ENCODE measurements at places on chromosomes 2 and 18. TPM values are rescaled to one million over a fixed set of nuclear protein-coding genes. Genes with fewer than 3 reads are reported as not detected.

DNA sequence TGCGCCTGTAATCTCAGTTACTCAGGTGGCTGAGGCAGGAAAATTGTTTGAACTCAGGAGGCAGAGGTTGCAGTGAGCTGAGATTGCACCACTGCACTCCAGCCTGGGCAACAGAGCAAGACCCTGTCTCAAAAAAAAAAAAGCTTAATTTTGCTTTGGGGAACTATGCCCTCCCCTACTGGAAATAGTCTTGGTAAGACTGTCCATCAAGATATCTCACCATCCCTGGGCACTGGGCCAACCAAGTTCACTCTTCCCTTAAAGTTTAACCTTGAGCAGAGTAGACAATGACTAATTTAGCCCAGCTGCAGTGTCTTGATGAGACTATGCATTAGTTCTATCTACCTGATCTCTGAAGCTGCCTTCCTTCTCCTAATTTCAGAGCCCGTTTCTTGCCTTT lies 44.7 kb downstream of the ASXL2 start:
- DNase-seq = no peak

The HSBP1L1 gene
- total RNA-seq = 30.7 TPM

- DNase-seq = no peak
Measured at GRCh38 chr2:150041722-150042425, 445.6 kb downstream of the RND3 start.

GRCh38 chr18:42310956-42311355 lies 355.9 kb downstream of the PIK3C3 start:
- no peak for DNase-seq

The TMEM87B gene
- 28.7 TPM for total RNA-seq

The EGR4 gene
- total RNA-seq = not detected

The SPDYA gene
- 4.5 TPM for total RNA-seq

GRCh38 chr2:65885266-65885665 lies 452.9 kb upstream of the SPRED2 start:
- no peak for DNase-seq

The SUCLG1 gene
- total RNA-seq = 46.6 TPM

DNA sequence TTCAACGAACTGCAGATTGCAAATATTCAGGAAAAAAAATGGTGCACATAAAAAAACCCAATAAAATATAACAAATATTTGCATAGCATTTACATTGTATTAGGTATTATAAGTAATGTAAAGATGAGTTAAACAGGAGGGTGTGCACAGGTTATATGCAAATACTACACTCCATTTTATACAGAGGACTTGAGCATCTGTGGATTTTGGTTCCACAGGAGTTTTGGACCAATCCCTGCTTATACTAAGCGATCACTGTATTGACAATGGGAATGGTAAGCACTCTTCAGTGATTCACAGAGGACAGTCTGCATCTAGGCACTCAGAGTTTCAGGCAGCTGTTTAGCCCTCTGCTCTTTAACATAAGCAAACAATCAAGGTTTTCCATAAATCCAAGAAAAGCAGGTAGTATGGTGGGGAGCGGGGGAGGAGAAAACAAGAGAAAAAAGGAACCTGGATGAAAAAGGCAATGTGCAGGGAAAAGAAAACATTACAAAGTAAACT lies 206.0 kb upstream of the PARD3B start:
- no peak for DNase-seq

GRCh38 chr18:57660961-57661360 lies 39.3 kb upstream of the NARS1 start:
- DNase-seq = no peak

The ASIC4 gene
- 0.22 TPM for total RNA-seq

The SERPINB13 gene
- not detected for total RNA-seq

DNA sequence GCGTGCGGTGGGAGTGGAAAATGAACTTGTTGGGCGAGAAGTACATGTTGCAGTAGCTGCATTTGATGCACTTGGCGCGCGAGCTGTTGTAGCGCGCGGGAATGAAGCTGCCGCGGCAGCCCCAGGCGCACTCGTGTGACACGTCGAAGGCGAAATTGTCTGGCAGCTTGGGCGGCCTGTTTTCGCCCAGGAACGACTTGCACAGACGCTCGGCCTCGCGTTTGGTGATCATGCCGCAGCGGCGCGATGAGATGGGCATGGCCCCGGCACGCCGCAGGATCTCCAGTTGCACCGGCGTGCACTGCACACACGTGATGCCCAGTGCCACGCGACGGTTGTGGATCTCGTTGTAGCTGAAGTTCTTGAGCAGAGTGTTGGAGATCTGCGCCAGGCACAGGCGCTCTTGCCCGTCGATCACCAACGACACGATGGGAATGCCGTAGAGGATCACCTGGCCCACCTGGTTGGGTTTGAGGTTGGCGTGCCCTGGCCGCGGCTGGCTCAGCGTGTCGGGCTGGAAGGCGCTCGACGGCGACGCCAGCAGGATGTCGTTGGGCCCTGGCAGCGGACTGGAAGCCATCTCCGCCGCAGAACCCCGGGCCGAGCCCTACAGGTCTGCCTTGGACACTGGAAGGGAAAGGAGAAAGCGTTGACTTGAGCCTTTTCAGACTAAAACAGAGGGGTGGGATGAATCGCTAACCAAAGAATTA lies 2.7 kb downstream of the SKOR2 start:
- no peak for DNase-seq

DNA sequence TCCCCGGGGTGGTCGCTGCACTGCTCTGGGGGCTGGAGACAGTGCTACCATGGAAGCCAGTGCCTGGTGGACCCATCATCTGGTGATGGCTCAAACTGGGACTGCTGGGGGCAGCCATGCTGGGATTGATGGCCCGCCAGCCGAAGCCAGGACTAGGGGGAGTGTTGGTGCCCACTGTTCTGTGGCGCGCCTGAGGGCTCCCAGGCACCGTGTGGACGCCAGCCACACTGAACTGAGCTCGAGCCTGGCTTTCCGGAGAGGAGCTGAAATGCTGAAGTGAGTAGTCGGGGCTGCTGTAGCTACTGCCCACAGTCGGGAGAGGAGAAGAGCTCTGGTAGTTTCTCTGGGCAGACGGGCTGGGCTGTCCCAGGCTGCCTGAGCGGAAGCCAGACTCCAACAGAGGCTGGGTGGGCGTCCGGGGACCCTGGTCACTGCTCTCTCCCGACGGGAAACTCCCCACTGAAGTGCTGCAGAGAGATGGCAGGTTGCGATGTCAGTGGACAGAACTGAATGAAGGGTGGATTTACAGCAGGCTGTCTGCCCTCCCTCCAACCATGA lies 184.4 kb downstream of the TNS1 start:
- DNase-seq = no peak

DNA sequence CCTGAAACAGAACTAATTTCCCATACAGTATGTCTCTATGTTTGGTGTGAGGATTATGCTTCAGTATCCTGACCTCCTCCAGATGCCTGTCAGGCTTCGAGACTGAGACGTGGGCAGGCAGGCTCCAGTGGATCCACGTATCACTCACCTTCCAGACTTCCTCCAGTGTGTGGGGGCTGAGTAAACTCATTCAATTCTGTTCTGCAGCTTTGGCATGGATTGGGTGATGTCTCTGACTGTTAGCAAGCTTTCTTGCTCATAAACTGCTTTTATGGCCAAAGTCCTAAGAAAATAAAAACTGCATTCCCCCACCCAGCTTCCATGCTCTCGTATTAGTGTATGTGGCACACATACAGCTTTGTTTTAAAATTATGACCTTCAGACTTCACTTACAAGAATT lies 53.6 kb downstream of the CCDC93 start:
- no peak for DNase-seq

DNA sequence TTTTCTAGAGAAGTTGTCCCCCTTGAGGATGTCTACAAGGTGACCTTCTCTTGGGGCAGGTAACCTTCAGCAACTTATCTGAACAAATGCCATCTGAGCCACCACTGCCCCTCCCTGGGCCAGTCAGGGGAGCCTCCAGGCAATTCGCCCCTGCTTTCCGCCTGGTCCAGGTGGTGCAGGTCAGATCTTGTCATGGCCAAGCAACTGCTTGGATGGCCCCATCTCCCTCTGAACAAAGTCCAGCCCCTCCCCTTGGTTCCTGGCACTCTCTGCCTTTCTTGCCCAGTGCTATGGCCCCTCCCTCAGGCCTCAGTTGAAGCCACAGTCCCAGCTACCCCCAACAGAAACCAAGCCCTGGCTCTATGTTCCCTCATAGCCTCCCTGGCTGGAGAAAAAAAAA lies 138.7 kb downstream of the ALPK2 start:
- DNase-seq = no peak

Measured in CD4-positive, alpha-beta memory T cell (primary cell).